Central memory CD8-positive, alpha-beta T cell (primary cell): ENCODE measurements at places on chromosomes 1 and 21.
A peak's percentile ranks its signal among the peaks of the same experiment; 100 is the strongest.

GRCh38 chr1:29473161-29473855 lies 237.0 kb downstream of the PTPRU start:
- DNase-seq = no peak

DNA sequence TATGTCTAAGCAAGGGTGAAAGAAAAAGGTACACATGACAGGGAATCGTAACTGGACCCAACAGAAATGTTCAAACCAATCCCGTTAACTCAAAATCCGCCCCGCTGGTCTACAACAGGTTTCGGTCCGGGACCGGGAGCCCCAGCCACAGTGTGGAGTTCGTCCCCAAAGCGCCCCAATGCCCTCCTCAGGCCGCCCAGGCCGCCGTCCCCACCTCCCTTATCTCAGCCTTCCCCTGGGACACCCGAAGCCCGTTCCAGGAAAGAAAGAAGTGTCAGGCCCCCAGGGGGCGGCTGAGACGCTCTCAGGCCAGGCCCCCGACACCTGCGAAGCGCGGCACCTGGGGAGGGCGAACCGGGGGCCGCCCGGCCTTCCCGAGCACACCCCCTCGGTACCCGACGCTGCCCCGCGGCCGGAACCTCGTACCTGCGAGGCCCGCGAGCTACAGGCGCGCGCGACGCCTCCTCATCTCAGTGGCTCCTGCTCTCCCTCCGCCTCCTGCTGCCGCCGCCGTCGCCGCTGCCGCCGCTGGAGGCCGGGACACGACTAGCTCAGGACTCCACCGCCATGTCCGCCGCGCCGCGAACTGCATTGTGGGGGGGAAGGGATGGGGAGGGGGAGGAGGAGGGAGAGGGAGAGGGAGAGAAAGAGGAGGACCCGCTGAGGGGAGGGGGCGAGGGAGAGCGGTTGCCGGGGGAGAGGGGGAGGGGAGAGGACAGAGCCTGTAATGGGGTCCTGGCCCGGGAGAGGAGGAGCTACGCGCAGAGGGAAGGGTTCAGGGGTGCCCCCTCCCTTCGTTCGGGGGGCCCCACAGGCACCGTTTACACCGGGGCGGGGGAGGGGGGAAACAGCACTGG lies at the start of gene TUT4:
TSS of gene TUT4 (minus strand) at position 588 of the 857 bp plus-strand sequence. CDS start 26,812 bp downstream, outside the sequence.
- DNase-seq = peak; percentile 40

DNA sequence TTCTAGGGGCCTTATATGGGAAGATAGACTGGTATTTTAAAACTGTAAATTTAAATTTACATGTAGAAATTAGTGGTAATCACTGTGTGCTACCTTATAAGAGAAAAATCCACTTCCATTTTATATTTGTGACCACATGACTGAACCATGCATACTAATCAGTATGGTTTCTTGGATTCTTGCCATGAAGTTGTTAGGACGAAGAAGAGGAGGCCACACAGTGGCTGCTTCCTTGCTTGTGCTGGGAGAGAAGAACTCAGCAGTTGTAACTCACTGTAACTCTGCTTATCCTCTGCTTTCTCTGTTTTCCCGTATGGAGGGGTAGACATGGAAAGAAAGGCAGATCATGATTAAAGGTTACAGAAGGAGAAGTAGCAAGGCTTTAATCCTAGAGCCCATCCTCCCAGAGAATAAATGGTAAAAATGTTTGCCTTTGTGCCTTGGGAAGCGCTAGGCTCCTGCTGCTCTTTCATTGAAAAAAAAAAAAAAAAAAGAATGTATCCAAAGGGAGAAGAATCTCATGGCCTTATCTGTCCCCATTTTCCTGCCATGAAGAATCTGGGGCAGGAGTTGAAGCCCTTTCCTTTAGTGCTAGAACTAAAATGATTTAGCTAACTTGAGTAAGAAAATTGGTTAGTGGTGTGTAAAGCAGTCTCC lies 32.4 kb downstream of the KCTD3 start:
- DNase-seq = no peak

GRCh38 chr1:56683569-56683968 lies 38.5 kb downstream of the PRKAA2 start:
- DNase-seq = no peak

GRCh38 chr1:221946768-221947167 lies 204.9 kb upstream of the DUSP10 start:
- no peak for DNase-seq

- no peak for DNase-seq
Observed at GRCh38 chr1:23759277-23759676, 16.0 kb downstream of the ELOA start.

GRCh38 chr1:52756020-52756419 lies 29.8 kb downstream of the ZYG11B start:
- no peak for DNase-seq

DNA sequence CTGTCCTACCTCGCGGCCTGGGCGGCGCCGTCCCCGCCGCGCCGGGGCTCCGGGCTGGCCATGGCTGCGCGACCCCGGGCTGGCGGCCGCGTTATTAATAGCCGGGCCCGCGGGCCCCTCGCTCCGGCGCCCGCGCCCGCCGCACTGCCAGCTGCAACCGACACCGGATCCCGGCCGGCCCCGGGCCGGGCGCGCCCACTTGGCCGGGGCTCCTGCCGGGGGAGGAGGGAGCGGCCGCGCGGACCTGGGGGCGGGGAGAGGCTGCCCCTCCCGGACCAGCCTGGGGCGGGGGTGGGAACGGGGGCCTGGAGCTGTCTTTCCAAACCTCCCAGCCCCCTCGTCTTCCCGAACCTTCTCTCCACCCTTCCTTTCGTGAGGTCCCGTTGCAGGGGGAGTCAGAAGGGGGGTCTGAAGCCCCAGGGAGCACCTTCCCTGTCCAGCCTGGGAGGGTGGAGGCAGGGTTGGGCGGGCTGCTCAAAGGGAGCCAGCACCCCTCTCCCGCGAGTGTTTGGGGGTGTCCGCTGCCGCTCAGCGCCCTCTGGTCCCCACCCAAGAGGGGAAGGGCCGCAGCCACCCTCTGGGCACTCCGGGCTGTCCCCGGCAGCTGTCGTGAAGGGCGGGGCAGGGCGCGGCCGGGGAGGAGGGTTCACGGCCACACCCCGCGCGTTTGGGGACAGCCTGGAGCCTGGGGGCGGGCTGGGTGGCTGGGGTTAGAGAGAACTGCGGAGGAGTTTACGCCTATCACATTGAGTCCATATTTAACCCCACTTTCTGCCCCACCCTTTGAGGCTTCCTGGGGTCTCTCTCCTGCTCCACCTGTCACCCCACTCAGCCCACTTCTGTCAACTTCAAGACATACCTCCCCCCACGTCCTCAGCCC lies at the start of gene SYNC:
TSS of gene SYNC (minus strand) at position 172 of the 880 bp plus-strand sequence. CDS start at position 62, 110 bp downstream.
- no peak for DNase-seq

DNA sequence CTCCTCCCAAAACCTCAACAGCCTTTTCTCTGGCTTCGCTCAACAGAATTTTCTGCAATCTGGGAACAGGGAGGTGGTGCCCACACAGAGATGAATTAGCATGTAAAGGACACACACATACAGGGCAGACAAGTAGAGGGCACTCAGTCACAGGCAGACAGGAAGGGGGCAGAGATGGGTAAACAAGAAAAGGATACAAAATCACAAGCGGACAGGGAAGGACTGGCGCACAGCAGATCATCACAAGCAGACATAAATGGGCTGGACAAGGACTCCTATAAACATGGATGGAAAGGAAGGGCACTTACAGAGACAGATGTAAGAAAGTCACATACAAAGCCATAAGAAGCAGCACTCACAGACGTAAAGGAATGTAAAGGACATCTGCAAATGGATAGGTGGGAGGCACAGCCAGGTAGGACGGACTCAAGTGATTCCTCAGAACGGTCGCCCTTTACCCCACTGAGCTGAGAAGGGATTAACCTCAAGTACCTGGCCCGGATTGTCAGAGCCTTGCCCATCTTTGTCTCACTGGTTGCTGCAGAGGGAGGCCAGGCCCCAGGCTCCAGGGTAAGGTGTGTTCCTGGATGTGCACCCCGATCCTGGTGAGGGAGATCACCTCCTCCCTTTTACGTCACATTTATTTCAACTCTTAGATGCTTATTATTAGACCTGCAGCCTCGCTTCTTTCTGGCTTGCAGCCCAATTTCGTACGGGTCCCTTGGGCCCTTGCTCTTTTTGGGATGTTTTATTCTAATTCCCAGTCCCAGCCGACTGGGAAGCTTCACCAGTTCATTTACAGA lies 836 bp upstream of the PRCC start:
- no peak for DNase-seq

GRCh38 chr1:96233422-96233821 lies 488.2 kb upstream of the PTBP2 start:
- no peak for DNase-seq
